CD4-positive, alpha-beta memory T cell (primary cell): ENCODE measurements at places on chromosomes 1 and 21. TPM values are rescaled to one million over a fixed set of nuclear protein-coding genes. Genes with fewer than 3 reads are reported as not detected.

GRCh38 chr1:5428351-5428750 is 563.9 kb downstream of the NPHP4 start:
- no peak for DNase-seq

CCDC181 gene
- total RNA-seq = not detected

DNA sequence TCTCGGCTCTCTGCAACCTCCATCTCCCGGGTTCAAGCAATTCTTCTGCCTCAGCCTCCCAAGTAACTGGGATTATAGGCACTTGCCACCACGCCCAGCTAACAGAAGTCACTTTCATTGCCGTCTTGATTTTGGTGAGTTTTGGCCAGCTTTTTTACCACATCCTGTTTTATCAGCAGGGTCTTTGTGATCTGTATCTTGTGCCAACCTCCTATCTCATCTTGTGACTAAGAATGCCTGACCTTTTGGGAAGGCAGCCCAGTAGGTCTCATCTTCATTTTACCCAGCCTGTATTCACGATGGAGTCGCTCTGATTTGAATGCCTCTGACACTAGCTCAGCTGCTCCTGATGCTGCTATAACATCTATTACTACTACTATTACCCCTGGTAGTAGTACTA is 46.8 kb upstream of the BARHL2 start:
- DNase-seq = no peak

DNA sequence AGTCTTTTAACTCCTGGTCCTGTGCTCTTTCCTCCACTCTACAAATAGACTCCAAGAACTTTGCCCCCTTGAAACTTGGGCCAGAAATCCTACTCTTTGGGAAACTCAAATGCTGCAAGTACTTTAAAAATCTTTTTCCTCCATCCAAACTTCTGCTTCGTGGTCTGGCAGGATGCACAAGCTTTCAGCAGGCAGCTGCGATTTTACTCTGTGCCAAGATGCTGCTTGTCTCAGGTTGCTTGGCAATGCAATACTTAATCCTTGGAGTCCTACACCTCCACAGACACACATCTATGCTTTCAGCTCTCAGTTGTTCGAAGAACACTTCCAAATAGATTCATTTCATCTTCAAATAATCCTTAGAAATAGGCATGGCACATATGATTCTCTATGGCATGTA is 435.3 kb upstream of the USP24 start:
- DNase-seq = no peak

FNDC10 gene
- 2.9 TPM for total RNA-seq

CBR1 gene
- total RNA-seq = 23.0 TPM

DNA sequence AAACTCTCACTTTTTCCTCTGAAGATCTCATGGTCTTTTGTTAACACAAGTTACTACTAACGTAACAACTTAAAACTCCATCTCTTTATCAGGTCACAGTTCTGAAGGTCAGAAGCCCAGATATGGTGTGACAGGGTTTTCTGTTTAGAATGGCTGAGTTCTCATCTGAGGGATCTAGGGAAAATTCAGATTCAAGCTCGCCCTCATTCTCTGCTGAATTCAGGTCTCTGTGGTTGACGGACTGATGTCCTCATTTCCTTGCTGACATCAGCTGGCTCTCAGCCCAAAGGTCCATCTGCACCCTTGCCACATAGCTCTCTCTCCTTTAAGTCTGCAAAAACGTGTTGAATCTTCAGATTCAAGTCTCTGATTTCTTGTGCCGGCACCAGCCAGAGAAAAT is 6.1 kb upstream of the NTPCR start:
- DNase-seq = no peak

- DNase-seq = no peak
Observed at GRCh38 chr1:17027900-17028299, 16.2 kb upstream of the ATP13A2 start.

MX1 gene
- total RNA-seq = 75.3 TPM

DNA sequence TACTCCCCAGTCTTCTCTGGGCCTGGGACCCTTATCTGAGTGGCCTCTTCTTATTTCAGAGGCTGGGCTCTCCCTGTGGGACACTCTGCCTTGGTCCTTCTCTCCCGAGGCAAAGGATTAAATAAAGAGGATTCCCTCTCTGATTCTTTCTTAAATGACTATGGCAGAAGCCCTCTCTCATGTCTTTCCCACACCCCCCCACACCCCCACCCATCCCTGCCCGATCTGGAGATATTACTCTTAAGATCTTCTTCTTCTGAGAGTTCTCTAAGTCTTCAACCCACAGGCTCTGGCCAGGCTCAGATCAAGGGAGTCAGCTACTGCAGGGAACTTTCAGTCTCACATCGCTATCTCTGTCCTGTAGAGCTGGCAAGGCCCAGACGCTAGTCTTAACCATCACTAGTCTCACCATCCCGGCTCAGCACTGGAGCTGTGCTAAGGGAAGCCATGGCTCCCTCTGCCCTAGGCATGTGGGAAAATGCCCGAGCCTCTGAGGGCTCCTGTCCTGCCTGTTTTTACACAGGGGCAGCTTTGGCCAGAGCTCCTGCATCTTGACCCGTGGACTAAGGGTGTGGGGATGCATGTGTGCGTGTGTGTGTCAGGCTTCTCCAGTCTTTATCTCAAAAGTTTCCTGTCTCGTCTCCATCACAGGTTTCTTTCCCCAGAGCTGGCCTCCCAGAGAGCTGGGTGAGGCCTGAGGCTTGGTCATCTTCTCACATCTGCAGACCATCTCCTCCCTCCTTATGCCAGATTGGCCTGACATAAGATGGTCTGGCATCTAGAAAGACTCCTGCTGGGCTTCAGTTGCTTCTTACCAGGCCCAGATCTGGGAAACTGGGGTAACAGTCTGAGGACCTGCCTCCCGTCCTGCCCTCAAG is 36.7 kb downstream of the LGR6 start:
- DNase-seq = no peak

ZNF593OS gene
- not detected for total RNA-seq
